Stimulated activated naive CD4-positive, alpha-beta T cell (primary cell): ENCODE measurements at places on chromosomes 7 and 10.
A peak's percentile ranks its signal among the peaks of the same experiment; 100 is the strongest.

- no peak for DNase-seq
These were observed 14.1 kb downstream of the STAG3 start for GRCh38 chr7:100191775-100192174.

DNA sequence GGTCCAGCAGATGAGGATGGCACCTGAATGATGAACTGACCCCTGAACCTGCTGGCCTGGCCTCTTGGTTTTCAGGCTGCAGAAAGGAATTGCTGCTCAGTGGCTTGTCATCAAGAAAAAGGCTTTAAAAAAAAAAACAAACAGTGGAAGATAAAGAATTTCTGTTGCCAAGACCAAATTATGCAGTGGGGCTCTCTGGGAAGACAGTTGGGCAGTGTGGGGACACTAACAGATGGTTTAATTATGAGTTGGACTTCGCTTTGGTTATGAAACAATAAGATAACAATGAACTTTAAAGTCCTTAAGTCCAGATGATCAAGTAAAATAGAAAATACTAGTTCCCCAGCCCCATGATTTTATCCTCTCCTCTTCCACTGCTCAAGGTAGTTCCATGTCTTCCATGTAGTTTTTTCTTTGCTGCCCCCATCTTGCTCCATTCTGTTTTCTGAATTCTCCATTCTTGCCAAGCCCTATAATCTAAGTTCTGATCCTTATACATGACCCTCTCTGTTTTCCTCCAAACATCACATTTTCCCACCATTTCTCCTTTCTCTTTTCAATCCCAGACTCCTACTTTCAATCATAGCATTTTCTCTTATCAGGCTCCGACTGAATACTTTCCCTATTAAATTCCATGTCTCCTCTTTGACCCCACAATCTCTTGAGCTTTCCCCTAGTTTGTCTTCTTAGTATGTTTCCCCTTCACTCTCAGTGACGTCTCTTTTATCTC, 52.6 kb downstream of the ANK3 start:
- DNase-seq, result no peak

- DNase-seq, result no peak
These were observed 6.6 kb upstream of the INSIG1 start for GRCh38 chr7:155291045-155291530.

- DNase-seq, result no peak
These were observed 36.9 kb downstream of the BAG3 start for GRCh38 chr10:119688033-119688508.

DNA sequence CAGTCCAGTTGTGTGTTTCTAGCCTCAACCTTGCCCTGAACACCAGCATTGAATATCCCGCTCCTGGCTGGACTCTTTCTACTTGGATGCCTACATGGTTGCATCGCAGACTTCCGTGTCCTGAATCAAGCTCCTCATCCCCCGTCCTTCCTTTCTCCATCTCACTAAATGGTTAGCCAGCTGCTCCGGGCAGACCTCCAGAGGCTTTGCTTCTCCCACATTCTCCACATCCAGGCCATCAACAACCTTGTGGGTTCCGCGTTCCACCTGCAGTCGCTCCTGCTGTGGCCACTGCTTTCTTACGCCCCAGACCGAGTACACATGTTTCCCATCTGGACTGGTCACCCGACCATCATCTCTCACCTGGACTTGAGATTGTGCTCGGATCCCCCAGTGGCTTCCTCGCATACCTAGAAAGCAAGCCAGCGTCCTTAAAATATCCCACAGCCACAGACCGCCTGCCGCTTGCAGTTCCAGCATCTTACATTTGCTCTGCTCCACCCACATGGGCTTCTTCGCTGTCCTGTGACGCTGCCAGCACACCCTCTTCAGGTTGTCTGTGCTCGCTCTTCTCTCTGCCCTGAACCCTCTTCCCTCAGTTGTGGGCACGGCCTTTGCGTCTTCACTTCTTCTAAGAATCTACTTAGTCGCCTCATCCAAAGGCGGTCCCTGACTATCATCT, 25.9 kb downstream of the CELF2 start:
- DNase-seq, result no peak

DNA sequence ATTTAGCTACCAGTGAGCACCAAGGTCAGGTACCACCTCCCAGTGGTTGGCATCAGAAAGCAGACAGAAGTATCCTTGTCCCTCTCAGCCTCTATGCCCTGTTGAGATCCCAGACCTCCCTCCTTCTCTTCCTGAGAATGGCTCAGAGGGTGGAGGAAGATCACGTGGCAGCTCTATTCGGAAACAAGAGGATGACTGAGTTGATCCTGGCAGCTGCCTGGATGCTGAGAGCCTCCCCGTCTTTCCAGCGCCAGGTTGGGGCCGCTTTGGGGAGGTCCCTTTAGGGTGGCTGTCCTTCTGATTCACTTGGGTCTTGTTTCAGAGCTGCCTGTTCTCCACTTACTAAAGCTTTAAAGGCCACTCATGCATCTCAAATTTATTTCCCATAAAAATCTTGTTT, 36.9 kb upstream of the NPFFR1 start:
- DNase-seq, result no peak

- DNase-seq, result no peak
These were observed 1004.9 kb downstream of the KCNMA1 start for GRCh38 chr10:76632767-76633051.

- DNase-seq, result no peak
These were observed 51.9 kb upstream of the PTN start for GRCh38 chr7:137395420-137395819.

GRCh38 chr10:53013201-53013810, 240.7 kb upstream of the MBL2 start:
- DNase-seq, result no peak

- DNase-seq, result no peak
These were observed 108.8 kb downstream of the SGMS1 start for GRCh38 chr10:50514995-50515394.

DNA sequence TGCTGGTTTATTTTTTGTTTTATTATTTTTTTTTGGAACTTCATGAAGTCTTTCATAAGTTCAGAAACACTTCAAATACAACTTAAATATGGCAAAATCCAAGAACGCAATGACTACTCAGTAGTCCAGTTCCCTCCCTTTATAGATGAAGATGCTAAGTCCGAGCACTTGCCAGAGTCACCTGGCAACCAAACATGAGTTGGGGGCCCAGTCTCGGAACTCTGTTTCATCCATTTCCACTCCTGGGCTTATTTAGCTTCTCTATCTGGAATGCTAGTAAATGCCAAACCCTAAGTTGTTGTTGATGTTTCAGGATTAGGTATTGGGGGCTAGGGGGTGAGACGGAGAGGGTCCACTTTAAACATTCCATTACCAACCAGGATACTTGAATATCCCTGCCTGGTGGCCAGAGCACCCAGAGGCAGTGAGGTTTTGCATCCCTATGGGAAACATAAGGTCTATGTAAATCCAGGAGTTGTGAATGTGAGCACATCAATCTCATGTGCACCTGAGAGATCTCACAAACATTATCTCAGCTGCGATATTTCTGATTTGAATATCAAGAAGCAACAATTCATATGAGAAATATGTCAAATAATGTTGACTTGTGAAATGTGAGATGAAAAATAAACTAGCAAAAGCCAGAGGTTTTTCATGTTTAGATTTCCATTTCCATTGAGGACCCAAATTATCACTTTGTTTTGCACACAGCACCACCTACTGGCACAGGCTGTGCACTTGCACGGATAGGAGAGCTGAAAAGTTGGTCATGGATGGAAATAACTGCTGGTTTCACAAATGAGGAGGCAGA, 129.3 kb downstream of the PKD1L1 start:
- peak; percentile 13 for DNase-seq
